ENCODE measurements at places on chromosomes 2 and 18. TPM values are rescaled to one million over a fixed set of nuclear protein-coding genes. Genes with fewer than 3 reads are reported as not detected.

GRCh38 chr2:14015113-14015630 is 617.3 kb upstream of the LRATD1 start:
- H3K27me3 ChIP-seq: no peaks in the 10 kb centered on the region
- H3K4me3 ChIP-seq: no peak overlapping the region
- no peak for DNase-seq
- H3K4me1 ChIP-seq: no peaks in the 10 kb centered on the region

GRCh38 chr2:34419856-34420255 is 820.8 kb upstream of the FAM98A start:
- H3K27ac ChIP-seq: no peak overlapping the region
- H3K27me3 ChIP-seq: no peaks in the 10 kb centered on the region
- DNase-seq: no peak
- no peak overlapping the region for H3K4me3 ChIP-seq
- H3K36me3 ChIP-seq: no peaks in the 10 kb centered on the region

GRCh38 chr2:30425326-30425725 is 21.7 kb upstream of the LCLAT1 start:
- H3K36me3 ChIP-seq: no peaks in the 10 kb centered on the region
- DNase-seq: peak; percentile 76
- H3K4me3 ChIP-seq: no peak overlapping the region
- H3K27me3 ChIP-seq: no peaks in the 10 kb centered on the region

DNA sequence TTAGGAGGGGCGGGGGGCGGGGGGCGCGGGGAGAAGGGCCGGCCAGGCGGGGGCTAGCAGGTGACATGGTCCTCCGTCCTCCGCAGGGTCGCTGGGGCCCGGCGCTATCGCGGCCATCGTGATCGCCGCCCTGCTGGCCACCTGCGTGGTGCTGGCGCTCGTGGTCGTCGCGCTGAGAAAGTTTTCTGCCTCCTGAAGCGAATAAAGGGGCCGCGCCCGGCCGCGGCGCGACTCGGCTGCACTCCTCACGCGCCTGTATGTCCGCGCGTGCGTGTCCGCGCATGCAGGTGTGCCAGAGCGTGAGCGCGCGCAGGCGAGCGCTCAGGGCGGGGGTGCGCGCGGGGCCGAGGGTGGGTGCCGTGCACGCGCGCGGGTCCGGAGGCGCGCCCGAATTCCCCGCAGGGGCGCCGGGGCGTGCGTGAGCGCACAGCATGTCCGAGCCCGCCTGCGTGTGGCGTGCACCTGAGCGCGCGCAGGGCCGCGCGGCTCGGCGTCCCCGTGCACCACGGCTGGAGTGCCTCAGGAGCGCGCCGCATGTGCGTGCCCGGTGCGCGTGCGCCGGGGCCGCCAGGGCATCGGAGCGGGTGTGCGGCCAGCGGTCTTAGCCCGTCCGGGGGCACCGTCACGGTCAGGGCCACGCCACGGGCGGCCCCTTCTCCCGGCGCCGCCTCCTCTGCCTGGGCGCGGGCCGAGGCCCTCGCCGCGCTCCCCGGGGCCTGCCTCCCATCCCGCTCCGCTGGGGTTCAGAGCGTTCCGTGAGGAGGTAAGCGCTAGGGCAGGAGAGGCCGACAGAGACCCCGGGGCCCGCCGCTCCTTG is 6.3 kb downstream of the SNORC start:
- H3K27ac ChIP-seq: peak overlapping the region; percentile 1
- H3K4me3 ChIP-seq: peak overlapping the region; percentile 71
- H3K27me3 ChIP-seq: peaks cover 20% of the 10 kb centered on the region
- H3K36me3 ChIP-seq: no peaks in the 10 kb centered on the region

GRCh38 chr2:63788071-63788470 is 53.6 kb upstream of the UGP2 start:
- H3K4me3 ChIP-seq: no peak overlapping the region
- H3K36me3 ChIP-seq: no peaks in the 10 kb centered on the region
- no peaks in the 10 kb centered on the region for H3K27me3 ChIP-seq
- H3K27ac ChIP-seq: peak overlapping the region; percentile 75
- H3K4me1 ChIP-seq: peaks cover 18% of the 10 kb centered on the region

DNA sequence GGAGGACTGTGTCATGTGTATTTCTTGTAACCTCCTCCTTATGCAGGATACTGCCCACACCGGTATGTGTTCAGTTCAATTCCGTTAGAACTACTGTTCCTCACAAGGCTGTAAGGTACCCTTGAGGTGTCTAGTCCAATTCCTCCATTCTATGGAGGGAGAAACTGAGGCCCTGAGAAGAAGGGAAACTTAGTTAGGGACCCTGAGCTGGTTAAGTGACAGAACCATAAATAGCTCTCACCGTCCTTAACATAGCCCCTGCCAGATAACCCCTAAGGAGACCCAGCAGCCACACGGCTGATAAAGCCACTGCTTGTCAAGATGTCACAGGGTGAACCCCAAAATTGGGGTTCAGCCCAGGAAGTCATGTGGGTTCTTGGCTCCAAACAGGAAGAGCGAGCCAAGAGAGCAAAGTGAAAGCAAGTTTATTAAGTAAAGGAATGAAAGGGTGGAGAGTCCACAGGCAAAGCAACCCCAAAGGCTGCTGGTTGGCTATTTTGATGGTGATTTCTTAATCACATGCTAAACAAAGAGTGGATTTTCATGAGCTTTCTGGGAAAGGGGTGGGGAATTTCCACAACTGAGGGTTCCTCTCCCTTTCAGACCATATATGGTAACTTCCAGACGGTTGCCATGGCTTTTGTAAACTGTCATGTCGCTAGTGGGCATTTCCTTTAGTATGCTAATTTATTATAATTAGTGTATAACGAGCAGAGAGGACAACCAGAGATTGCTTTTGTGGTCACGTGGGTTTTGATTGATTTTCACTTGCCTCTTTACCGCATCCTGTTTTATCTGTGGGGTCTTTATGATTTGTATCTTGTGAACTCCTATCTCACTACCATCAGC is 83.4 kb upstream of the RTN4 start:
- peak overlapping the region; percentile 44 for H3K4me3 ChIP-seq
- no peaks in the 10 kb centered on the region for H3K27me3 ChIP-seq
- no peaks in the 10 kb centered on the region for H3K36me3 ChIP-seq
- H3K4me1 ChIP-seq: peaks cover 28% of the 10 kb centered on the region
- H3K27ac ChIP-seq: peak overlapping the region; percentile 82

- peaks cover 47% of the 10 kb centered on the region for H3K27me3 ChIP-seq
- no peak overlapping the region for H3K27ac ChIP-seq
- no peaks in the 10 kb centered on the region for H3K36me3 ChIP-seq
- H3K4me3 ChIP-seq: no peak overlapping the region
- peaks cover 3% of the 10 kb centered on the region for H3K4me1 ChIP-seq
- DNase-seq: no peak
Measured at GRCh38 chr18:57422313-57422872, 12.8 kb upstream of the ONECUT2 start.

DNA sequence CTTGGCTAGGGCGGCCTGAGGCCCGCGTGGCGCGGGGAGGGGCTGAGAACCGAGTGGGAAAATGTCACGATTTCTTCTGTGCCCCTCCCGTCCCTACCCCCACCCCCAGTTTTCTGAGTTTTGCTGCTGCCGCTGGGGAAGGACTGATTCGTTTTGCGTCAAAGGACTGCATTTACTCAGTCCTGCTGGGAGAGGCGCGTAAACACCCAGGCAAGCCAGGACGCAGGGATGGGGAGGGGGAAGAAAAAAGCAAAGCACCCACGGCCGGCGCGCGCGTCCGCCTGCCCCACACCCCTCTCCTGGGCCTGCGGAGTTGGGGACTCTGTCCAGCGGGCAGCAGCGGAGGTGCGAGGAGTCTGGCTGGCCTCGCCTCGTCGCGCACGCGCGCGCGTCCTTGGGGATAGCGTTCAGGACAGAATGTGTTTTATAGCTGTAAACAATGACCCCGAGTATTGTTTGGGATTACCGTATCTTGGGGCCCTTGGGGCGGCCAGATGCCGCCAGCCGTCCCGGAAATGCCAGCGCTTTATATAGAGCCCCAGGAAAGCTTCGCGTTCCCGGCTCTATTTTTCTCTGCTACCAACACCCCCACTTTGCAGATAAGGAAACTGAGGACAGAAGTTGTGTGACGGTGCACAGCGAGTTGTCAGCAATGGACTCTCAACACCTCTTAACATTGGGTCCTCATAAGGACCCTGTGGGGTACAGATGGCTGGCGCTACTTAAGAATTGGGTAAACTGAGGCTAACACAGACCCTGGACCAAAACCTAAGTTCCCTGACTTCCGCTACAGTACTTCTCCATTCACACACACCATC is 1.7 kb upstream of the FOSL2 start:
- H3K27ac ChIP-seq: peak overlapping the region; percentile 99
- no peaks in the 10 kb centered on the region for H3K27me3 ChIP-seq
- H3K4me1 ChIP-seq: peaks cover 20% of the 10 kb centered on the region
- peak; percentile 92 for DNase-seq

DNA sequence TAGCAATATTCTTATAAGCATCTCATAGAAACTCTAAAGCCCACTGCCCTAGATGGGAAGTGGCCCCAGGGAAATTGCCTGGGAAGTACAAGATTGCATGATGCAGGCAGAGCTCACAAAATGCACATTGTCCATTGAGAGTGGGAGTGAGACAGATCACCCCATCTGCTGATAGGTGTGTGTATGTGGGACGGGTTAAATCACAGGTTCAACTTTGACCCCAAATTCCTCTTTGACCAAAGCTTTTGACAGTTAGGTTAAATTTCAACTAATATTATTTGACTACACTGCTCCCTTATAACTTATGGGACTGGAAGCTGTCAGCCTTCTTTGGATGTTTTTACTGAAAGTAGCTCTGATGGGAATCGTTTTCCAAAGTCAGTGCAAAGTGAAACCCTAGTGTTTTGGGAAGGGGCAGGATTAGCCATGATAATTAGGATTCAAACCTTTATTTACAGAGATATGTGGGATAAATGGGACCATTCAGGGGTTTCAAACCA is 11.4 kb upstream of the FABP1 start:
- H3K4me1 ChIP-seq: no peaks in the 10 kb centered on the region
- peaks cover 2% of the 10 kb centered on the region for H3K27me3 ChIP-seq
- no peak overlapping the region for H3K27ac ChIP-seq
- no peak overlapping the region for H3K4me3 ChIP-seq
- no peak for DNase-seq

DNA sequence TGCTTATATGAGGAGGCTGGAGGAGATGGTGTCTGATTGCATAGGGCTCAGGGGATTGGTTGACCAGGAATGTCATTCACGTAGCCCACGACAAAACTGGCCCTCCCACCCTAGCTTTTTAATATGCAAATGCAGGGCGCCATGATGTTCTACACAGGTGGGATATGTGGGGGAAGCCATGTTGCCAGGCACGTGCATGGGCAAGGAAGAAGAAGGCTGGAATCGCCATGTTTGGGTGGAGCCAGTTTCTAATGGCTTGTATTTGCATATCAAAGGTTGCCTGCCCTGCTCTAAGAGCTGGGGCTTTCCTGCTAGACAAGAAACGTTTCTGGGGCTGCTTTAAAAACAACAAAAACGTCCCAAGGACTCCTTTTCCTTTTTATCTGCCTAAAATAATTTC is 26.5 kb upstream of the LINC00305 start:
- H3K27ac ChIP-seq: no peak overlapping the region
- no peaks in the 10 kb centered on the region for H3K36me3 ChIP-seq
- no peaks in the 10 kb centered on the region for H3K4me1 ChIP-seq
- no peak overlapping the region for H3K4me3 ChIP-seq
- DNase-seq: no peak

Gene ZNF638
- 109 TPM for total RNA-seq

GRCh38 chr2:127674241-127675209 is 805 bp downstream of the LIMS2 start:
- H3K4me3 ChIP-seq: peak overlapping the region; percentile 75
- H3K4me1 ChIP-seq: peaks cover 37% of the 10 kb centered on the region
- peak overlapping the region; percentile 86 for H3K27ac ChIP-seq
- peaks cover 16% of the 10 kb centered on the region for H3K27me3 ChIP-seq
- peak; percentile 65 for DNase-seq

DNA sequence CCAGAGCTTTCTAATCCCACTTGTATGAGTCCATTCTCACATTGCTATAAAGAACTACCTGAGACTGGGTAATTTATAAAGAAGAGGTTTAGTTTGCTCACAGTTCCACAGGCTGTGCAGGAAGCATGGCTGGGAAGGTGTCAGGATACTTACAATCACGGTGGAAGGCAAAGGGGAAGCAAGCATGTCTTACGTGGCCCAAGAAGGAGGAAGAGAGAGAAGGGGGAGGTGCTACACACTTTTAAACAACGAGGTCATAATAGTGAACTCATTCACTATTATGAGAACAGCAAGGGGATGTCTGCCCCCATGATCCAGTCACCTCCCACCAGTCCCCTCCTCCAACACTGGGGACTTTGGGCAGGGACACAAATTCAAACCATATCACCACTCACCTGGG is 67.8 kb downstream of the TTC32 start:
- H3K4me3 ChIP-seq: no peak overlapping the region
- no peaks in the 10 kb centered on the region for H3K4me1 ChIP-seq
- no peaks in the 10 kb centered on the region for H3K36me3 ChIP-seq
- no peaks in the 10 kb centered on the region for H3K27me3 ChIP-seq
- no peak overlapping the region for H3K27ac ChIP-seq

DNA sequence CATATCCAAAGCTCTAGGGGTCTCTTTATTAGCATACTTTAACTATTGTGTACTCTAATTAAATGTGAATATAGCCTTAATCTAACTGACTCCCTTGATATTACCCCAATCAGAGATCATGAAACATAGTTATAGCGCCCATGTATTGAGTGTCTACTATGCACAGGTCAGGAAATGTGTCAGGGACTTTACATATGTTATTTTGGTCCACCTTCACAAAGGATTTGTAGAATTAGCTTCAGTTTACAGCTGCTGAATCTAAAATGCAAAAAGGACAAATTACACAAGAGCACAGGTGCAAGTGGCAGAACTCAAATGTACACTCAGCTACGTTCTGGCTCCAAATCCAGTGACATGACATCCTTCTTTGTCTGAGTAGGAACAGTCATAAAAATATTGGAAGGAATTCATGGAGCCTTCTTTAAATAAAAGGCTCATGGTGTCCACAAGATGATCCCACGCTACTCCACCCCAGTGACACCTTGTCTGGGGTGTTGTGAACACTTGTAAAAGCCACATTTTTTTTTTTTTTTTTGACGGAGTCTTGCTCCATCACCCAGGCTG is 38.7 kb upstream of the ATL2 start:
- peak overlapping the region; percentile 48 for H3K27ac ChIP-seq
- H3K27me3 ChIP-seq: no peaks in the 10 kb centered on the region
- peaks cover 28% of the 10 kb centered on the region for H3K4me1 ChIP-seq
- no peak for DNase-seq

- H3K27ac ChIP-seq: no peak overlapping the region
- no peak overlapping the region for H3K4me3 ChIP-seq
- DNase-seq: no peak
- H3K4me1 ChIP-seq: no peaks in the 10 kb centered on the region
Measured at GRCh38 chr2:192254444-192254843, 59.7 kb upstream of the TMEFF2 start.

DNA sequence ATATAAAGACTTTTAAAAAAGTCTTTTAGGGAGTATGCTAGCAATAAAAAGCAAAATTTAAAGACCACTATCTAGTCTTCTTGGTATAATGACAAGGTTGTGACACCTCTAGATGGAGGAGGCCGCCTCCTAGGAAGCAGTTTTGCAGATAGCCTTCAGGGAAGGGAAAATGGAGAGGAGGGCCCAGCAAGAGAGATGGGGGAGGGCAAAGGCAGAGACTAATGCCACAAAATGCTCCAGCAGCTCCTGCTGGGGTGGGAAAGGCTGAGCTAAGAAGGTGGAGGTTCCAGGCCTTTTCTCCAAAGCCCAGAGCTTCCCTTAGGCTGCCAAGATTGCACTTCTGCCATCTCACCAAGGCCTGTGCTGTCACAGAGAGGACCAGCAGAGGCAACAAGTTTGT is 153.9 kb upstream of the THSD7B start:
- no peak overlapping the region for H3K27ac ChIP-seq
- H3K27me3 ChIP-seq: no peaks in the 10 kb centered on the region
- no peak for DNase-seq
- no peaks in the 10 kb centered on the region for H3K36me3 ChIP-seq
- no peaks in the 10 kb centered on the region for H3K4me1 ChIP-seq
